Pulmonary artery endothelial cell (primary cell): ENCODE measurements at places on chromosomes 12 and 14. TPM values are rescaled to one million over a fixed set of nuclear protein-coding genes. Genes with fewer than 3 reads are reported as not detected.

The ALG10 gene
- total RNA-seq: 16.4 and 25.5 TPM in 2 replicates

GRCh38 chr12:96501133-96501761 is 11.9 kb downstream of the CFAP54 start:
- DNase-seq: peak; percentile 85

DNA sequence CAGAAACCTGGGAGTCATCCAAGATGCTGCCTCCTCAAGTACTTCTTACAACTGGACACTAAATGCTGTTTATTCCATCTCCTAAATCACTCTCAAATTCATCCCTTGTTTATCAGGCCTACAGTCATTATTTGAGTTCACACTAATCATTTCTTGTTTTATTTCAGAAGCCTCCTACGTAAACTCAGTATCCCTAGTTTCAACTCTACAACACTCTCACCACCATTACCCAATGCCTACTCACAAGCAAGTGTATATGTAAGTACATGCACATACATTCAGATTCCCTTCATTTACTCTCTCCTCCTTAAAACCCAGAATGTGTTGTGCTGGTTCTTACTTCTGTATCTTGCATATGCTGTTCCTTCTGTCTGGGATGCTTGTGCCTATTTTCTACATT is 43.0 kb downstream of the DDHD1 start:
- no peak for DNase-seq

DNA sequence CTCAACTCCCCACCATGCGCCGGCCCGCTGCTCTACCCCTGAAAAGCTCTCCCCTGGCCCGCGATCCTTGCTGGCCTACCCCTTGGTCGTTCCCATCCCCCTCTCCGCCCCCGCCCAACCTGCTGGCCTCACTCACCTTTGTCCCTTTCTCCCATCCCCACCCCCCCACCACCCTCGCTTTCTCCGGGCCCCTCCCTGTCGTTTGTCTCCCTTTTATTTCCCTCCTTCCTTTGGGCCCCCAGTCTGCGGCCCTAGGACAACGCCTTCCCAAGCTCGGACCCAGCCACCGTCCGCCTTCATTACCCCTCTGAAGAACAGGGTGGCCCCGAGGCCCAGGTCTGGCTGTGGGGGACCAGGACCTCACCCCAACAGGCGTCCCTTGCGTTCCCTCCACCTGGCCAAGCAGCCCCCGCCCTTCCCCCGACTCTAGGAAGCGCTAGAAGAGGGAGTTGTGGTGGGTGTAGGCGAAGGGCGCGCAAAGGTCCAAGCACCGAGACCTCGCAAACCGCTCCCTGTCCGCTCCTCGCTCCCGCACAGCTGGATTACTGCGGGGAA is 6.9 kb upstream of the SLC7A7 start:
- no peak for DNase-seq

GRCh38 chr12:46908236-46908935 is 82.6 kb upstream of the SLC38A4 start:
- DNase-seq: no peak
